NCI-H1105 (cell line): ENCODE measurements at places on chromosomes 4 and X.
A peak's percentile ranks its signal among the peaks of the same experiment; 100 is the strongest.

- DNase-seq: no peak
Observed at GRCh38 chr4:142120921-142121320, 484.5 kb downstream of the IL15 start.

GRCh38 chr4:169136330-169136729 is 126.3 kb upstream of the CBR4 start:
- no peak for DNase-seq

DNA sequence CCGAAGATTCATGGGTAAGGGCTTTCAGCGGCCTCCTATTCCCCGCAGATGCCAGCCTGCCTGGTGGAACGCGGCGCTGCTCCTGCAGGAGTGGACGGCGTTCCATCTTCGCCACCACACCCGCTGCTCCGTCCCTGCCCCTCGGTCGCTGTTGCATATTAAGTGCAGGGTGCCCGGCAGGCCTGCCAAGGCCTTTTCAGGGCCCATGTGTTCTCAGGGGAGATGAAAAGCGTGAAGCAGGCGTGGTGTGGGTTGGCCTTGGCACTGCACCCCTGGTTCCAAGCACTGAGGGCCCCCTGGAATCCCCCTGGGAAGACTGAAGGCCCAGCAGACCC is 52.0 kb downstream of the SORCS2 start:
- DNase-seq: no peak

DNA sequence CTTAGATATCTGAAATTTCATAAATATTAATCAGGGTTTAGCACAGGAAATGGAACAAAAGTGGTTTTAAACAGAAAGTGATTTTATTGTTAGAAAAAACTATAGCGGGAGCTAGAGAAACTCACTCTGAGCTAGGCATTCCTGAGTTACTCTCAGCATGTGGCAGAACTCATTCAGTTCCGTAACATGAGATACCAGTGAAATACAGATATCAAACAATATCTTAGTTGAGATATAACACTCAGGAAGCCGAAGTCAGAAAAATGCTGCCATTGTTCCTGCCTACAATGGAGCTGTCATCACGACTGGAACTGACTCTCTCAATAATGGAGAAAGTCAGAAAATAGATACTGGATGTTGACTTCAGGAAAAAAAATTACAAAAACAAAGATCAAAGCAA is 1428.7 kb downstream of the PCDH18 start:
- DNase-seq: no peak

GRCh38 chr4:6308899-6309643 is 39.4 kb downstream of the WFS1 start:
- DNase-seq: peak; percentile 13

DNA sequence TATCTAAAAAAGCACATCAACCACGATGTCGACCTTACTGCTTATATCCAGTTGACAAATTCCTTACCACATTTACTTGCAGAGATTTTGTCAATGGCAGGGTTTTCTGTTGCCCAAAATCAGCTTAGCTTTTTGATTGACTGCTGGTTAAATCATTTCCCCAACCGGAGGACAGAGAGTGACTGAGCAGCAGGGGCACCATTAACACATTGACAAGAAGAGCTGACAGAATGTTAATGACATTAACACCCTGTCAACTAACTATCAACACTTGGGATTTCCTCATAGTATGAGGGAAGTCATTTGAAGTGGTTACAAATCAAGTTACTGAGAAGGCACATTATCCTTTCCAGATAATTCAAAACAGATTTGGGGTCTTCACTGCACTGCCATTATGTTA is 368.4 kb downstream of the RPA4 start:
- DNase-seq: no peak

- peak; percentile 55 for DNase-seq
Observed at GRCh38 chrX:13545726-13546125, 23.7 kb upstream of the EGFL6 start.
